LNCaP clone FGC (cell line): ENCODE measurements at places on chromosomes 13 and 19.

- DNase-seq: no peak
These were observed 530.4 kb downstream of the MYO16 start for GRCh38 chr13:109159650-109160309.

DNA sequence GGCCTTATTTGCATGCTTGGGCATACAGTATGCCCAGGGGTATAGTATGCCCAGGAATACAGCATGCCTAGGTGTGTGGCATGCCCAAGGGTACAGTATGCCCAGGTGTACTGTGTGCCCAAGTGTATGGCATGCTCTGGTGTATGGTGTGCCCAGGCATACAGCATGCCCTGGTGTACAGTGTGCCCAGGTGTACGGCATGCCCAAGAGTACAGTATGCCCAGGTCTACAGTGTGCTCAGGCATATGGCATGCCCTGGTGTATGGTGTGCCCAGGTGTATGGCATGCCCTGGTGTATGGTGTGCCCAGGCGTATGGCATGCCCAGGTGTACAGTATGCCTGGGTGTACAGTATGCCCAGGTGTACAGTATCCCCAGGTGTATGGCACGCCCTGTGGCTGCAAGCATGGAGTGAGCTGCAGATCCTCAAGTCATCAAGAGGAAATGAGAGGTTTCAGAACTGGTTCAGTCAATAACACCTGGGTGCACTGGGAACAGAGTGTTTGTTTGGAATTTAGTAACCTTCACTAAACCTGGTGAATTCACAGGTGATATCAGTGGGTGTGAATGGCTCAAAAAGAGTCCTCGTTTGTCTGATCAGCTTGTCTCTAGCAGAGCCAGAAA, 7.8 kb upstream of the C13orf42 start:
- DNase-seq: no peak

GRCh38 chr13:20573186-20573585, 6.2 kb downstream of the IFT88 start:
- DNase-seq: no peak

GRCh38 chr13:67353941-67354340, 123.8 kb upstream of the PCDH9 start:
- no peak for DNase-seq

DNA sequence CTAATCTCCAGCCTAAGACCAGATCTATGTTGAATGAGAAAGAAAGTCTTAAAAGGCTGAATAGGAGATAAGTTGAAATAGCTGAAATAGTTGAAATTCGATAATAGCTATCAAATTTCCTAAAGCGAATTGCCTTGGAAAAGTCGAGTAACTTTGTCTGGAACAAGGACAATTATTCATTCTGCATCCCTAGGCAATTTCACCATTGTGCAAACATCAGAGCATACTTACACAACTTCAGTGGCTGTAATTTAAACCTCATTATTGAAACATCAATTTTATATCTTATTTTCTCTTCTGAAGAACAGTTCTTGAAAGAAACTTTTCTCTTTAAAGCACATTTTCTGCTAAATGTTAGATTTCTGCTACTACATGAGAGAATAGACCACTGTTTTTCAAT, 13.6 kb downstream of the TNFSF13B start:
- DNase-seq: no peak

DNA sequence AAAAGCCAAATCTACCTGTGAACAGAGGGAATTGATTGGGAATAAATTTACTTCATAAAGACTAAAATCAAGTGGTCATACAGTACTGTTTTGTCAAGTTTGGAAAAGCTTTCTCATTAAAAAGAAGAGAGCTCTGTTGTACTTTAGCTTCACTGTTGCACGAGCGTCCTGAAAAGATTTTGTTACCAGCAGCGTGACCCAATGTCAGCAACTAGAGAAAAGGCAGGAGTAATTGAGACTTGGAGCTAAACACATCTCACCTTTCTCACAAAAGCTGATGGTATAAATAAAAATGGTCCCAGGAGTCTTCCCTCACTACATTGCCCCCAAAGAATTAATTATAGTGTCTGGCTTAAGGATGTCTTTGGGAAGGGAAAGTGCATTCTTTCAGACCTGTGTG, 613.7 kb downstream of the OLFM4 start:
- DNase-seq: no peak

DNA sequence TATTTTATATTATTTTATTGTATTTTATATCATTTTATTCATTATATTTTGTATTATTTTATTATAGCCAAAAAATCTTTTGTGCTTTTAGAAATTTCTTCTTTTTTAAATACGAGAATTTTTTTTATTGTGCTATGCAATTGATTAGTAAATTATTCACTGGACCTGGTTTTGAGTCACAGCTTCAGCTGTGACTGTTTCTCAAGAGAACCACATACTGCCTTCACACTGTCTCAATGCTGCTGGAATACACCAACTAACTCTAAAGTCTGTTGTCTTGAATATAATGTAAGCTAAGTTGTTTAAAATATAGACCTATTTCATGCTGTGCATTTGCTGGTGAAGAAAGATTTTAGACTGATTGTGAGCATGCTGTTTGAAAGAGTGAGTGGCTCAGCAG, 423.6 kb downstream of the NDFIP2 start:
- no peak for DNase-seq

- DNase-seq: no peak
These were observed 185.7 kb downstream of the TM9SF2 start for GRCh38 chr13:99686944-99687411.

DNA sequence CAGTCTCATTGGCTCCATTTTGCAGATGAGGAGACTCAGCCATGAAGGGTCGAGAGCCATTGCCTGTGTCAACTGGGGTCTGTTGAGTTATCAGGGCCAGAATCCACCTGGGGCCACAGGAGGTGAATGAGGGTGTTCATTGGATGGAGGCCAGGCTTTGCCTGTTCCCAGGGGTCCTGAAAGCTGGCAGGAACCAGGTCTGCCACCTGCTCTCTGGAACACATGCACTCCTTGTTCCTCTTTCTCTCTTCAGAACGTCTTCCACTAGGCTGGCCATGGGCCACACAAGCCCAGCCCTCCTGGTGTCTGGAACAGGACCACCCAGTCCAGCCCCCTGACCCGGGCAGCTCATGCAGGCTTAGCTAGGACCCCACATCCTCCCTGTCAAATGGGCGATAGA, 21.1 kb downstream of the PPP1R37 start:
- DNase-seq: no peak

DNA sequence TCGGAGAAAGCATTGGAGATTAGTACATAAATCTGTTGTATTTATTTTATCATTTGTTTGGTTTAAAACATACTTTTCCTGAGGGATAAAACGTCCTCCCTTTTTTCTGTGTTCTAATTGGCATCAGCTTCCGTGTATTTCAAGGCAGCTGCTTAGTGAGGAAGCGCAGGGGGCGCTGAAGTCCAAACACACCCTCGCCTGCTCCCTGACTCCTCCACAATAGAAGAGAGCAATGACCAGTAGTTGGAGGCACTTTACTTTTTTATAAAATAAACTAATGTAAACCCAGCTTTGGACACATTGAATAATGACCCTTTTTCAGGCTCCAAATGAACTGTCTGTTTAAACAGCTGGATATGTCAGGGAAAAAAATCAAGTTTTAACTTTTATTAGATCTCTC, 79.9 kb downstream of the RNASEH2B start:
- DNase-seq: no peak

GRCh38 chr13:74895042-74895796, 586.8 kb downstream of the TBC1D4 start:
- no peak for DNase-seq

DNA sequence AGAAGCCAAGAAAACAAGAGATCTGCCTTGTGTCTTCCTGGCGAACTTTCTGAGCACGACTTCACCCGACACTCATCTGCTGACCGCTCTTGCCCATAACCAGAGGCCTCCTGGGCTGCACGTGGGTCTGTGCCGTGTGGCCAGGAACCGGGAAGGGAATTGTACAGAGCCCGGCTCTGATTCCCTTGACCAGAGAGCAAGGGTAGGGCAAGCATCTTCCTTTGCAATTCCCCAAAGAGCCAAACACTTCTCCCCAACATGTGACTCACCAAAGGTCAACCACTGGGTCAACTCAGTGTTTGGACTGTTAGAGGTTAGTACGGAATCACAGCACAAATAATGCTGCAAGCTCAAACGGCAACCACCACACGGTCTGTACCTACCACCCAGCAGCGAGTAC, 48.9 kb downstream of the KLF2 start:
- no peak for DNase-seq

GRCh38 chr19:13262450-13262849, 112.2 kb downstream of the IER2 start:
- DNase-seq: peak; percentile 17

GRCh38 chr13:49298903-49299605, 51.3 kb downstream of the CDADC1 start:
- no peak for DNase-seq

GRCh38 chr13:33004511-33004910, 11.7 kb upstream of the KL start:
- DNase-seq: no peak

GRCh38 chr13:77031656-77032243, 4.8 kb upstream of the FBXL3 start:
- no peak for DNase-seq

DNA sequence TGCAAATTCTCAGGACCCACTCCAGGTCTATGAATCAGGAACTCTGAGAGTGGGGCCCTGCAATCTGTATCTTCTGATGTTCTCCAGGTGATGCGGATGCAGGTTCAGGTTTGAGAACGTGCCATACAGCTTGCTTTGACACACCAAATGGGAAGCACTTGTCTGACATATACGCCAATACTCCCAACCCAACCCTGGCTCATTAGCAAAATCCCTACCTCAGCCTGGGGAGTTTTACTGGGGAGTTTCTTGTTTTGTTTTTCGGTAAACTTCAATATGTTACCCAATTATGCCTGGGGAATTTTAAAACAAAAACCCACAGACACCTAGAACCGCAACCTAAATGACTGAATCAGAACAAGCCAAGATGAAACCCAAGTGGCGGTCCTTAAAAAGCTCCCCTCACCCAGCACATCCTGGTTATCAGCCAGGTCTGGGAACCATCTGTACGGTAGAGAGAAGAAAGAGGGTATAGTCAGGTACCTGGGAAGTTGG, 41.2 kb downstream of the ABCC4 start:
- DNase-seq: no peak

GRCh38 chr13:48398450-48399095, 14.3 kb downstream of the LPAR6 start:
- no peak for DNase-seq

GRCh38 chr13:68173111-68173510, 943.0 kb upstream of the PCDH9 start:
- no peak for DNase-seq

DNA sequence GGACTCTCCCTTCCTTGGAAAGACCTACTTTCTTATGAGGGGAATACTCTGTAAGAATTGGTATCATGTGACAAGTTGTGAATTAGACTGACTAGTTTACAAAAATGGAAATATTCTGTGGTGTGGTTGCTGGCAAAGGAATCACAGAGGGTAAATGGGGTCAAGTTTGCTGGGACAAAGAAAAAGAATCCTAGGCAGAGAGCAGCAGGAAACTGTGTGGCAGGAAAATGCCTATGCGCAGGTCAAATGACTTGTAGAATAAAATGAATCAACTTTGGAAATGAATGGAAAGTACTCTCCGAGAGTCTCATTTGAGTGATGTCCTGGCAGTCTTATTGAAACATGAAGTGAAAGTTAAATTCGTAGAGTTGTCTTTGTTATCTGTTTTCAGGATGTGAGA, 1250.7 kb downstream of the UQCRFS1 start:
- no peak for DNase-seq

GRCh38 chr13:104140552-104140951, 1074.3 kb upstream of the SLC10A2 start:
- DNase-seq: no peak

DNA sequence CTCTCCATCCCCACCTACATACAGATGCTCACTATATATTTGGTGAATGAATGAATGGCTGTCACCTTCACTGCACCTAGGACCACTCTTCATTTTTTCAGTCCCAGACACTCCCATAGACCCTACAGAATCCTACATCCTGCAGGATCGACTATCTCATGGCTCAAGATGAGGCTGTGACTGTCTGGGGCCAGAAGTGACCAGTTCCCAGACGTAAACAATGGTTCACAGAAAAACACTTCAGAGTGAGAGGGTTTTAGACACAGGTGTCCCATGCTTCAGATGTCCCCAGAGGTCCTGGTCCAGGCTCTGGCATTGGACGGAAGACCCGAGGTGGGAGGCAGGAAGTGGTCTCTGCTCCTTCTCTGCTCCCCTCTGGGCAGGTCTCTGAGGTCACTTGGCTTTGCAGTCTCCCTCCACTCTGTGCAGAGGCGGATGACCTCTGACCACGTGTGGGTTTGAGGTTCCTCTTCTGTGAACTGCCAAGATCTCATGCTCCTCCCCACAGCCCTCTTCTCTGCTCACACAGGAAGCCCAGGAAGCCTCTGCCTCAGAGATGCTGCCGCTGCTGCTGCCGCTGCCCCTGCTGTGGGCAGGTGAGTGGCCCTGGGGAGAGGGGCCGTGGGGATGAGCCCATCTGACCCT, 24.9 kb downstream of the SIGLEC7 start:
- no peak for DNase-seq
